ENCODE measurements at places on chromosomes 6 and 20.

GRCh38 chr6:158118886-158119285 is 49.2 kb downstream of the SERAC1 start:
- no peak for DNase-seq

DNA sequence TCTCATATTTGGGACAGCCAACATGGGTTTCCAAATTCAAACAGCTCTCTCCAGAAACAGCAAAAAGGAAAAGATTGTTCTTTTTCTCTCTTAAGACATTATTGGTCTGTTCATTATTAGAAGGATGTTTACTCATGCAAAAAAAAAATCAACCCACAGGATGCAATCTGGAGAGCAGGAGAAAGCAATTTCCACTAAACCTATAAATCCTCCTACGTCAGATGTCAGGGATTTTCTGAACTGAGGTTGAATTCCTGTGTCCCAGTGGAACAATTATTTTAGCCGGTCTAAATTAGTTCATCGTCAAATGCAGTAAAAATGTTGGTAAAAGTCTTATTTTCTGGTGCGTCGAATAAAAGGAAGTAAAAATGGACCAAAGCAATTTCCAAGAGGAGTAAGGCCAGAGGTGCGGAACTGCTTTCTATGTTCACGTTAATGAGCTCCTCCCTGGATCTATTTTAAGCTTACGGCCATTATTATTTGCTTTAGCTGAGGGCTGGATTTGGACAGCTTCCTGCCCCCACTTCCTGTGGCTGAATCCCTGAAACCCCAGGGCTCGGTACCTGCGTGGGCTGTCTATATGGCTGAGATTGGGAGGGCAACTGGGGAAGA is at the start of gene GABRR1:
Gene GABRR1, minus strand, starts transcription at position 60 of the 612 bp plus-strand sequence. Its CDS starts 36 bp downstream, at position 24.
- DNase-seq = no peak

- DNase-seq = no peak
Measured at GRCh38 chr6:111854683-111855082, 18.6 kb downstream of the FYN start.

- DNase-seq = no peak
Measured at GRCh38 chr6:16406966-16407365, 168.6 kb downstream of the GMPR start.

DNA sequence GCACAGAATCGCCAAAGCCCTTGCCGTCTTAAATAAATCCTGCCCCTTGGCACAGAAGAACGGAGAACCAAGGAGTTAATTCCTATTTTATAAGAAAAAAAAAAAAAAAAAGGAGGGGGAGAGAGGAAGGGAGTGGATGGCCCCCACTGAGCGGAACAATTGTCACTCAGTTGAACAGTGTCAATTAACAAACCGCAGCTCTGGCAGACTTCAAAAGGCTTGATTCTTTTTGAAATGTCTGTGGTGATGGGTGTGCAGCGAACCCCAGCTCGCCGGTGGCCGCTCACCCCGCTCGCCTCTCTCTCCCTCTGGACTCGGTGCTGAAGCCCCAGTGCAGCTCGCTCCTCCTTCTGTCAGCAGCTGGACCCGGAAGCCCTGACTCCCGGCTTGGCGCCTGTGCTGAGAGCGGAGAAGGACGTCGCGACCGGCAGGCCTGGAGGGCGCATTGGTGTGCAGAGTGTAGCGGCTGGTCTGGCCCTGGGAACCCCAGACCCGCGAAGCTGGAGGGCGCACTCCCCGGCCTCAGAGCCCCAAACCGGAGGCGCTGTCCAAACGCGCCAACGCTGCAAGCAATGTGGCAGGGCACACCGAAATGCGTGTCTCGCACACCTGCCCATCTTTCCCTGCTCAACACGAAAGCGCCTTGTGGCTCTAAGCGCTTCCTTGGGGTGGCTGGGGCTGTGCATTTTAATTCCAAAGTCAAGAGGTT is 3.4 kb downstream of the LINC00237 start:
- peak; percentile 60 for DNase-seq

DNA sequence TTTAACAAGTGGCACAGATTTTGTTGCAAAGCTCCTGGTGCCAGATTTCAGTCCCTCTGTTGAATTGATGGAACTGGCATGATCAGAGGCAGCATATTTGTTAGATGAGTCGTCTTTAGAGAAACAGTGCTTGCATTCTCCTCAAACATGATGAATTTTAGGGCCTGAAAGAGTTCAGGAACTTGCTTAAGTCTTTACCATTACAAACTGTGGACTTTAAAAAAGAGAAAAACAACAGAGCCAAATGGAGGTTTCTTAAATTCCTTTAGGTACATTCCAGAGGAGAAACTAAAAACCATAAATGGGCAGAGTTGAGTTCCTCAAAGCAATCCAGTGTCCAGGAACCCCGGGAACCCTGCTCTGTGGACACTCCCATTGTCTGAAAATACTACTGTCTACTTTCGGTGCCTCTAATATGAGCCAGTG is 2.5 kb downstream of the GTF2H5 start:
- no peak for DNase-seq

DNA sequence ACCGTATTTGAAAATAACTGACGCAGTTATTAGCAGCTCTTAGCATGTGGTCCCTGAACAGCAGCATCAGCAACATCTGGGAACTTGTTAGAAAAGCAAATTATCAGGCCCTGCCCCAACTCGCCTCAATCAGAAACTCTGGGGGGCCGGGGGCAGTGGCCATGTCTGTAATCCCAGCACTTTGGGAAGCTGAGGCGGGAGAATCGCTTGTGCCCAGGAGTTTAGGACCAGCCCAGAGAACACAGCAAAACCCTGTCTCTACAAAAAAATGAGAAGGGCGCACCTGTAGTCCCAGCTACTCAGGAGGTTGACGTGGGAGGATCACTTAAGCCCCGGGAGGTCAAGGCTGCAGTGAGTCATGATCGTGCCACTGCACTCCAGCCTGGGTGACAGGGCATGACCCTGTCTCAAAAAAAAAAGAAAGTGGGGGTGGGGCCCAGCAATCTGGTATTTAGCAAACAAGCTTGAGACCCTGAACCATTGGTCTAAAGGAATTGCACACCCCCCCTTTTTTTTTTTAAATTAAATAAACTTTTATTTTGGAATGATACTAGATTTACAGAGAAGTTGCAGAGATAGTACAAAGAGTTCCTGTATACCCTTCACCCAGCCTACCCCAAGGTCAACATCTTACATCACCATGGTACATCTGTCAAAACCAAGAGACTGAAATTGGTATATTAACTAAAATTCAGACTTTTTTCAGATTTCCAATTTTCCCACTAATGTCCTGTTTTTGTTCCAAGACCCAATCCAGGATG is 6.7 kb downstream of the SRXN1 start:
- no peak for DNase-seq

- DNase-seq = peak; percentile 81
Measured at GRCh38 chr6:29016559-29017427, 11.7 kb upstream of the ZNF311 start.

GRCh38 chr20:36441416-36441815 is 99.9 kb upstream of the MYL9 start:
- DNase-seq = no peak

Data from CD4-positive, alpha-beta memory T cell (primary cell).